ENCODE measurements at places on chromosomes 2 and 18.
A peak's percentile ranks its signal among the peaks of the same experiment; 100 is the strongest.

DNA sequence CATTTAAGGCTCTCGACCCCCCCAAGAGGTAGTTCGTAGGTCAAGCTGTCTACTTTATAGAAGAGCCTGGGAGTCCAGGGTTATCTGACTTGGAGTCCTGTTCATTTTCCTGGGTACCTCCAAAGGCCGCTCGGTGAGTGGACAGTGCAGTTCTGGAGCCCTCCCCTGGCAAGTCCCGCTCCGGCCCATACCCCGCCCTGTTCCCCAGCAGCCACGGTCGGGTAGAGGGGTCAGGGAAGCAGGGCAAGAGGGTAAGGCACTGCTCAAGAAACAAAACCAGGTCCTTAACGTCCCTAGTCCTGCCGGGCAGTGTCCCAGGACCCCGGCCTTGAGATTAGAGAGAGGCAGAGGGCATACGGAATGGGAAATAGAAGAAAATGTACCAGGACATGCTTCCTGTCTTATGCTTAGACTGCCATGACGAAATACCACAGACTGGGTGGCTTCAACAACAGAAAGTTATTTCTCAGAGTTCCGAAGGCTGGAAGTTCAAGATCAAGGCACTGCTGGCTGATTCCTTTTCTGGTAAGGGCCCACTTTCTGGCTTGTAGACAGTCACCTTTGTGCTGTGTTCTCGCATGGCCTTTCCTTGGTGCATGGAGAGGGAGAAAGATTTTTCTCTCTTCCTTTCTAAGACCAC, 5.4 kb upstream of the HPCAL1 start:
- no peak for DNase-seq

- no peak for DNase-seq
Observed at GRCh38 chr2:62029910-62030309, 124.4 kb downstream of the COMMD1 start.

DNA sequence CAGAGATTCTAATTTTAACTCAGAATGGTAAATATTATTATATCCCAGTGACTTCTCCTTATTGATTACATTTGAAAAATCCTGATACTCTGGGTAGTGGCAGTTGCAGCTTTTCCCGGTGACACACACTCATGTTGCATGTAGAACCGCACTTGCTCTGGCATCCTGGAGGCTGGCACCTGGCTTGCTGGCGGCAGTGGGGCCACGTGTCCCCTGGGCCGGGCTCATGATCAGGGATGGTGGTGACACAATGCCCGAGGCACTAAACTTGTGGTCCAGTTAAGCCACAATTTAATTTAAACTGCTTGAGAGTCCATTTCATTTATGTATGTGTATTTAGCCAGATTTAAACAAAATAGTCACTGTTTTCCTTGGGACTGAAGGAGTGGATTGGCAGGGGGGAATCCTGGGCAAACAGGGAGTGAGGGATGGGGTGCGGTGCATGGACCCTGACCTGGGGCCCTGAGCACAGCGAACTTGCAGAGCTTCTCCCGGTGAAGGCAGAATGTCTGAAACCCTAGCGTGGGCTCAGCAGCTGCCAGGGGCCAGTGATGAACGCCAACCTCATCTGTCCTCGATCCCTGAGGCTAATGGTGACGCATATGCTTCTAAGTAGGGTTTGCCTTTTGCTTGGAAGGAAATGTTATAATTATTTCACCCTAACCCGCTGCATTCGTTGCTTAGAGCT, 50.0 kb downstream of the KCNG2 start:
- DNase-seq: no peak

DNA sequence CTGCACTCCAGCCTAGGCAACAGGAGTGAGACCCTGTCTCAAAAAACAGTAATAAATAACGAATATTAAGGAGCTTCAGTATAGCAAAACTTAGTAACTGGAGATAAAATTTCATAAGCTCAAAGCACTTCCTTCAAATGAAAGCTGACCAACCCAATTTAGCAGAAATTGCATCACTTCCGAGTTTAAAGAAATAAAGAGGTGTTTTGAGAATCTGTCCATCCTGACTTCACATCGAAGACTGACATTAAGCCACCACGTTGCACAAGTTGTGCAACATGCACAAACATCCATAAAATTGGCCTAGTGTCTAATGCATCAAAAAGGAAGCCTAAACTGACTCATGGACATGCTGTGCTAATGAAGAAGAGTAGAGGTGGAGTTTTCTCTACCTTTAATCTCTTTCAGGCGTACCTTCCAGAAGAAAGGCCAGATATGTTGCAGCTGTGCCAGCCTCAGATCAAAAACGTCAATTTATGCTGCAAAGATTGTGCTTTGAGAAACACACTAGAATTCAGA, 7.7 kb upstream of the DSG3 start:
- DNase-seq: no peak

DNA sequence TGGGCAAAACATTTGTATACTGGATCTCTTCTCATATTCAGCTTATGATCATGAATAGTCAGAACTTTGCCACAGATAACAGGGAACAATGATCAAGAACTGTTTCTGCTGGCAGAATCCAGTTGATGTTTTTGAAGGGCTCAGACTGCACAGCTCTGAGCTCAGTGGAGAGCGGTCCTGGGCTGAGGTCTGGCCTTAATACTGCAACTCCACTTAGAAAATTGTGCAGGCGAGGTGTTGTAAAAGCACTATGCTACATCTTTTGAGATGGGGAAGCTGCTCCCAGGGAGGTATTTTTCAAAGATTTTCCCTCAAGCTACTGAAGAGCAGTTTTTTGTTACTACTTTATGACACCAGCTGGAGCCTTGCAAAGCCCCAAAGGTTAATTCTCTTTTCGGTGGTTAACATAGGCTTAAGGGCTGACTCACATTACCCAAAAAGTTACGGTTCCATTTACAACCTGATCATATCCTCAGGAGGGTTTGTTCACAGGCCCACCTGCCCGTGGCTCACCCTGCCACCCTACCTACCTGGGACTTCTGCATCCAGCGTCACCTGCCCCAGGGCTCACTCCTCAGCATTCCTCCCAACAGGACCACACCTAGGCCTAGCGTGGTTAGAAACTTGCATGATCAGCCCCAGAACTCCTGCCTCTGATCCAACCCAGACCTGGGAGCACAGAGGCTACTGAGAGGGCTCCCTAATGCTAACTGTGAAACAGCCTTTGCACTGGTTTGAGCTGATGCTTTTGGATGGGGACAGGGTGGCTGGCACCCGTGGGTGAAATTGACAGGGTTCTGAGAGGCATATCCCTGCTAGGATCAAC, 114.4 kb downstream of the NCK2 start:
- no peak for DNase-seq

DNA sequence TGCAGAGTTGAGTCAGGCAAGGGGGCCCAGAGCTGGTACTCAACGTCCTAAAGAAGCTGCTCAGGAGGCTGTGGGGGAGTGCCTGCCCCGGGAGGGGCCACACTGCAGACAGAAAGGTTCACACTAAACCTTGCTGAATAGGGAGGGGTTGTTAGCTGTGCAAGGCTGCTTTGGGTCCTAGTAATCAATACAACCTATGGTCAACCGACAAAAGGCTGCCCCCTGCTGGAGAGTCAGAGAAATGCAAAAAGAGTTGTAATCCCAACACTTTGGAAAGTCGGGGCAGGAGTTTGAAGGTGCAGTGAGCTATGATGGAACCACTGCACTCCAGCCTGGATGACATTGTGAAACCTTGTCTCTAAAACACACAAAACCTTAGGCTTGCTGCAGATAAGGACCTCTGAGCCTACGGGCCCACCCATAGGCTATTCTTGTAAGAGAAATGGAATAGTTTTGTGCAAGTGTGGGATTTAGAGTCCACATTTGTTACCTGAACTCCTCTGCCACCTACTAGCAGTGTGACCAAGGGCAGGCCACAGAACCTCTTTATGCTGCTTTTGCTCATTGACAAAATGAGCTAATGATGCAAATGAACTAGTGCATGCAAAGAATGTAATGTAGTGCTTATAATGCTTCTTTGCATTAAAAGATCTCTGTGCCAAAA, 81.5 kb downstream of the PRPF40A start:
- peak; percentile 30 for DNase-seq

DNA sequence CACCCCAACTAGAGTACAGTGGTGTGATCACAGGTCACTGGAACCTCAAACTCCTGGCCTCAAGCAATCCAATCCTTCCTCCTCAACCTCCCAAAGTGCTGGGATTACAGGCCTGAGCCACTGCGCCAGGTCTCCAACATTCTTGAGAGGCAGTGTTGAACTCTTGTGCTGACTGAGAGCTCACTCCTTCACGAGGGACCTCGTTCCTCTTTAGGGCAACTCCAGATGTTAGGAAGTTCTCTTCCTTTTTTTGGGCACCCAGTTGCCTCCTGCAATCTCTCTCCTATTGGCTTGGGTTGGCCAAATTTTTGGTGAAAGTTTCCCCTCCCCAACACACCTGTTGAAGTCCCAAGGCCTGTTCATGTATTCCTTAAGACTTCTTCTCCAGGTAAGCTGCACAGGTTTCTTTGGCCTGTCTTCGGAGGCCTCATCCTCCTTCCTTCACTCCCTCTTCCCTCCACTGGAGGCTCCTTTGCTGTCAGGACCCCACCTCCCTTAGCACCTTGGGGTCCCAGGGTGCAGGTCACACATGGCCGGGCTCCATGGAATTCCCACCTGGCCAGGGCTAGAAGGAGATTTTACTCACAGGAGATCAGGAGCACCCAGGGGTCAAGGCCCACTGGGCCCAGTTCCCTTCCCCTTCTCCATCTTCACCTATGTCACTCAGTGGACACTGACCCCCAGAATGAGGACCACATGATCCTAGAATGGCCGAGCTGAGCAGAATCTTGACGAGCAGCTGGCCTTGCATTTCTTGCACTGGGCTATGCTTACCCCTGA, 94.6 kb upstream of the SMAD2 start:
- DNase-seq: no peak

- DNase-seq: no peak
Observed at GRCh38 chr2:18516112-18516511, 44.3 kb downstream of the RDH14 start.

GRCh38 chr18:45980229-45980628, 13.1 kb upstream of the EPG5 start:
- DNase-seq: no peak

- no peak for DNase-seq
Observed at GRCh38 chr2:23199115-23199918, 185.7 kb upstream of the KLHL29 start.

GRCh38 chr2:142415461-142415860, 284.6 kb upstream of the LRP1B start:
- DNase-seq: no peak

DNA sequence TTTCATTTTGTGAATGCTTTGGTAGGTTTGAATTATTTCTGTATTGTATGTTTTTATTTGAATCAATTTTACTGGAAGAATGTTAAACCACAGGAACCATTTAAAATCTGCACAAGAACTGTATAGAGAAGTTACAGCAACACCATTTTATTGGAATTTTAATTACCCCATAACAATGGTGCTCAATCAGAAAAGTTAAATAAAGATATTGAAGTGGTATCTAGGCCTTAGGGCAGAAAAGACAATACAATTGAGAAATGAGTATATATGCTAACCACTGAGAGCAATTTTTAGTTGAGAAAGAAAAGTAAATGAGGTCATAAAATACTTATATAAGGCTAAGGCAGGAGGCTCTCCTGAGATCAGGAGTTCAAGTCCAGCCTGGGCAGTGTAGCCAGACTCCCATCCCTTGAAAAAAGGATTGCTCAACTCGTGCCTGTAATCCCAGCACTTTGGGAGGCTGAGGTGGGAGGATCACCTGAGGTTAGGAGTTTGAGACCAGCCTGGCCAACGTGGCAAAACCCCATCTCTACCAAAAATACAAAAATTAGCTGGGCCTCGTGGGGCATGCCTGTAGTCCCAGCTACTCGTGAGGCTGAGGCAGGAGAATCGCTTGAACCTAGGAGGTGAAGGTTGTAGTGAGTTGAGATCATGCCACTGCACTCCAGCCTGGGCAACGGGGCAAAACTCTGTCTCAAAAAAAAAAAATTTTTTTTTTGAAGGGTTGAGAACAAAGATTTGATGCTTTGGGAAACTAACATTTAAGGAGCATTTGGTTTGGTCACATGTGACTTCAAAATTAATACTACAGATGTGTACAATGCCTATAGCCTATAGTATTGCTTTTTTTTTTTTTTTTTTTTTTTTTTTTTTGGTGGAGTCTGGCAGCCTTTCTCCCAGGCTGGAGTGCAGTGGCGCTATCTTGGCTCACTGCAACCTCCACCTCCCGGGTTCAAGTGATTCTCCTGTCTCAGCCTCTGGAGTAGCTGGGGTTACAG, 212.9 kb upstream of the STON1 start:
- no peak for DNase-seq

GRCh38 chr2:101080211-101081068, 70.7 kb downstream of the TBC1D8 start:
- no peak for DNase-seq

DNA sequence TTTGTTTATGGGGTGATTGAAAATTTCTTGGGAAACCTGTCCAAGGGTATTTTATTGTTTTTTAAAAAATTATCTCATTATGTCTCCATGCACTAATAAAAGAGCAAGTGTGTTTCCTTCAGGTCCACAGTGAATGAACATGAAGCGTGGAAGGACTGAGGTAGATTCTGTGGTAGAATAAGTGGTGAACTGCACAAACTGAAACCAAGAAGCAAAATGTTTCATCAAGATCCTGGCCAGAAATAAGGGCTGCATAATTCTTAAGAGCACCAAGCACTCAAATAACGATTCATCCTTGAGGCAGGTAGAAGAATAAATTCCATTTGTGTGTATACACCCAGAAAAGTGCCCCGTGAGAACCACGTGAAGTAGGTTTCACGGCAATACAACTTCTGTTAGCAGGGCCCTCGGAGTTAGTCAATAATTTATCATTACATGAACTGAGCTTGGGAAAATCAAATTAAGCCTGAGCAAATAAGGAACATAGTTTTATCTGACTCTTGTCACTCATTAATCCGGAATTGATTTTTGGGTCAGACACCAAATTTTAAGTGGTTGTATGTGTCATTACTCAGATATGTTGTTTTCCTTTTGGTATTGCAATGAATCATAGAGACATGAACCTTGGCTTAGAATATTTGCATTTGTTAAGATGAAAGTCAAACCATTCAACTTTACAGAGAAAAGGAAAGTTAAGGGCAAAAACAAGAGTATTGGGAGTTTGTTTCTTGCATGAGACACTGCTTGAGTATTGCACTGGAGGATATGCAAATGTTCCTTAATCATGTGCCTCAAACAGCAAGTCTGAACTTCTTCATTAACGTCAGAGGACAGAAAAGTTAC, 472.6 kb upstream of the NETO1 start:
- no peak for DNase-seq

- no peak for DNase-seq
Observed at GRCh38 chr2:106184394-106184793, 9.7 kb downstream of the UXS1 start.

DNA sequence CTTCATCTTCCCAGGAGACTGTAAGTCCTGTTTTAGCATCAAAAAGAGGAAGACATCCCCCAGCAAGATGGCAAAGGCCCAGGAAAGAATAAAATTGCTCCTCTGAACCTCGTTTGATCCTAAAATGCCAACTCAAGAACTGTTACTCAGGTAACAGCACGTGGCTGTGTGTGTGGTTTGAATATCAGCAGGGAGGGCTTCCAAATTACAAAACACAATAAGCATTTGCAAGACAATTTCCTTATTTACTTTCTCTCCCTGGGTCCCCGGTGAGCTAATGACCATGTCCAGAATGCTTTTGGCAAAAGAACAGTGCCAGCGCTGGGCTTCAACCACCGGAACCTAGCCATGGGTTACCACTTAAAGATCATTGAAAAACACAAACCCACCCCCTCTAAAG, 163.6 kb downstream of the C1D start:
- no peak for DNase-seq
